Chondrocyte (in vitro differentiated cells): ENCODE measurements at places on chromosomes 11 and 22. TPM values are rescaled to one million over a fixed set of nuclear protein-coding genes. Genes with fewer than 3 reads are reported as not detected.

TSSK2 gene
- not detected in 3 replicates for total RNA-seq

CD3E gene
- total RNA-seq = not detected in 3 replicates

PTPN5 gene
- not detected in 3 replicates for total RNA-seq

HEPHL1 gene
- total RNA-seq = not detected in 3 replicates

SLC15A3 gene
- 0.54 to 1.6 TPM (median 0.62 TPM) in 3 replicates for total RNA-seq

CCDC85B gene
- 23.4 to 31.6 TPM (median 26.6 TPM) in 3 replicates for total RNA-seq

CYP2D6 gene
- 0.75 to 1.7 TPM (median 0.95 TPM) in 3 replicates for total RNA-seq

CUL5 gene
- 30.0 to 32.1 TPM (median 30.4 TPM) in 3 replicates for total RNA-seq

ARFIP2 gene
- 57.7 to 61.4 TPM (median 57.7 TPM) in 3 replicates for total RNA-seq

MOGAT2 gene
- total RNA-seq = not detected in 3 replicates

HORMAD2 gene
- not detected in 3 replicates for total RNA-seq

KDM4E gene
- total RNA-seq = not detected in 3 replicates

FREY1 gene
- total RNA-seq = 0.49 to 1.4 TPM (median 0.80 TPM) in 3 replicates

TMEM179B gene
- total RNA-seq = 29.4 to 44.9 TPM (median 35.1 TPM) in 3 replicates

MRGPRE gene
- not detected in 3 replicates for total RNA-seq

ART5 gene
- 0.44 to 0.72 TPM (median 0.67 TPM) in 3 replicates for total RNA-seq

TRIM34 gene
- 1.6 to 4.0 TPM (median 2.1 TPM) in 3 replicates for total RNA-seq

MARK2 gene
- 25.3 to 30.7 TPM (median 26.2 TPM) in 3 replicates for total RNA-seq

PRR5L gene
- 47.8 to 72.4 TPM (median 50.7 TPM) in 3 replicates for total RNA-seq

ANKK1 gene
- 0.36 TPM in 1 of 3 replicates, not detected in the others for total RNA-seq

MS4A10 gene
- not detected in 3 replicates for total RNA-seq

FBLN1 gene
- total RNA-seq = 127 to 186 TPM (median 183 TPM) in 3 replicates

DEAF1 gene
- total RNA-seq = 67.6 to 70.4 TPM (median 67.9 TPM) in 3 replicates

SLC37A4 gene
- total RNA-seq = 13.6 to 15.6 TPM (median 13.9 TPM) in 3 replicates

TMEM45B gene
- total RNA-seq = not detected in 3 replicates

IGF2 gene
- total RNA-seq = 107 to 716 TPM (median 110 TPM) in 3 replicates

MMP26 gene
- total RNA-seq = not detected in 3 replicates

POU2AF2 gene
- total RNA-seq = not detected in 3 replicates

NLRP10 gene
- 0.70 to 2.6 TPM (median 0.90 TPM) in 3 replicates for total RNA-seq
